ENCODE measurements at places on chromosomes 2 and 18.

- no peaks in the 10 kb centered on the region for H3K36me3 ChIP-seq
- H3K4me1 ChIP-seq = no peaks in the 10 kb centered on the region
- no peaks in the 10 kb centered on the region for H3K27me3 ChIP-seq
- no peak for DNase-seq
- no peak overlapping the region for H3K27ac ChIP-seq
Measured at GRCh38 chr18:13331846-13332245, 113.3 kb downstream of the LDLRAD4 start.

GRCh38 chr2:30883822-30884221 lies 76.6 kb upstream of the CAPN13 start:
- no peak for DNase-seq
- H3K36me3 ChIP-seq = no peaks in the 10 kb centered on the region
- no peaks in the 10 kb centered on the region for H3K27me3 ChIP-seq
- no peaks in the 10 kb centered on the region for H3K4me1 ChIP-seq

DNA sequence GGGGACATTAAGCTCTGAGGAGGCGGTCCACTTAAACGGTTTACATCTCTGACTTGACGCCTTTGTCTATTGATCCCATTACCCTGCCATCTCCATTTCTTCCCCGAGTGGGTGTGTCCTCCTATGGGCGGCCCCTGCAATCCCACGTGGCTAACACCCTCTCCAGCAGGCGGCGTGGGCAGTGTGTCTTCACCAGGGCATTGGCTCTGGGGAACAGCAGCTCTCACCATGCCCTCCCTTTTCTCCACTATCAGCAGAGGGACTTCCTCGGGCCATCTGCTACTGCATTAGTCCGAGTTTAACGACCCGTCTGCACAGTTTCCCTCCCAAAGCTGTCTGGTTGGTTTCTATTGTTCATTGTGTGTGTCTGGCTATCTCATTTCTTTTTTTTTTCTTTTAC lies 511.9 kb upstream of the NRP2 start:
- no peaks in the 10 kb centered on the region for H3K4me1 ChIP-seq
- no peaks in the 10 kb centered on the region for H3K27me3 ChIP-seq
- no peak overlapping the region for H3K27ac ChIP-seq
- DNase-seq = no peak
- no peak overlapping the region for H3K4me3 ChIP-seq

DNA sequence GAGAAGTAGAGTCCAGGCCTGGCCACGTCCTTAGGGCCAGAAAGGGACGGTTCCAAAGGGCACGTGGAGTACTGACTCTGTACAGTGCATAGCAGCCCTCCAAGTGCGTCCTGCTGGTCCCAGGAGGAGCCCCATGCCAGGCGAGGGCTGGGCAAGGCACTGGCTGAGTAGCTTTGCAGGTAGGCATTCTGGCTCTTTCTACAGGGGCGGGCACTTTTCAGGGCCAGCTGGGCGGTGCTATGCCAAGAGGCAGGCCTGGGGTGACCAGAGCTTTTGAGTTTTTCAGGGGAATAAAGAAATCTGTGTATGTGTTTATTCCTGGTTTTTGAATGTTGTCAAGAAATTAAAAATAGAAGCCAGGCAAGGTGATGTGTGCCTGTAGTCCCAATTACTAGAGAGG lies 15.4 kb upstream of the GLI2 start:
- DNase-seq = no peak
- no peak overlapping the region for H3K27ac ChIP-seq
- H3K27me3 ChIP-seq = no peaks in the 10 kb centered on the region
- no peak overlapping the region for H3K4me3 ChIP-seq
- no peaks in the 10 kb centered on the region for H3K36me3 ChIP-seq
- H3K4me1 ChIP-seq = no peaks in the 10 kb centered on the region

DNA sequence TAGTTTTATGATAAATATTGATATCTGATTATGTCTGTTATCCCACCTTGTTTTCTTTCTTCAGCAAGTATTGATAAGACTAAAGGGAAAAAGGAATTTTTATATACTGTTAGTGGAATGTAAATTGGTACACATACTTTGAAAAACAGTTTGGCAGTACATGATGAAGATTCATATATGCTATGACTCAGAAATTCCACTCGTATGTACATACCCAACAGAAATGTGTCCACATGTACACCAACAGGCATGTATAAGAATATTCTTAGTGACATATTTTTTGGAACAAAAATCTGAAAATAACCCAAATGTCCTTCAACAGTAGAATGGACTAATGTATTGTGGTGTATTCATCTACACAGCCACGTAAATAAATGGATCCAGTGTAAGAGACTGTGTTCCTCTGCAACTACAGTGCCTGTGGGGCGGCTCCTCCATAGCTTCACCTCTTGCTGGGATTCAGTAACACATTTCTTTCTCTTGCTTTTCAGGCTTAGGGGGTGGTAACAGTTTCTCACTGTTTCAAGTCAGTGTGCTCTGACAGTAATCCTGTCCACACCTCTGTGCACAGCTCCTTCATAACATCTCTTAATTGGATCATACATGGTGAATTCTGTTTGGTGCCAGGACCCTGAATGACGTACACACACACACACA lies 35.5 kb upstream of the ALMS1 start:
- H3K36me3 ChIP-seq = no peaks in the 10 kb centered on the region
- H3K27ac ChIP-seq = no peak overlapping the region
- H3K27me3 ChIP-seq = no peaks in the 10 kb centered on the region
